Spleen (tissue), 13 donors: ENCODE measurements at places on chromosomes 7 and 10. TPM values are rescaled to one million over a fixed set of nuclear protein-coding genes. Genes with fewer than 3 reads are reported as not detected.

DNA sequence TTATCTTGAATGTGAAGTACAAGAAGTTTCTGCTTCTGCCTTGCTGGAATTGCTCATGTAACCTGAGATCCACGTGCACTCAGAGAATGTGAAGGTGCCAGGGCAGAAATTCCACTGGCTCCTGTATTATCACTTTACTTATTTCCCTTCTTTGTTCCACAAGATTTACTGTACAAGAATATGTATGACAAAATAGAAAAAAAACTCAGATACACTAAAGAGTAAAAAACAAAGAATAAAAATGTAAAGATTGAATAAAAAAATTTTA is 43.0 kb downstream of the PLCE1 start:
- no peak overlapping the region for H3K4me3 ChIP-seq
- no peak overlapping the region for H3K27ac ChIP-seq
- no peaks in the 10 kb centered on the region for H3K36me3 ChIP-seq
- H3K27me3 ChIP-seq = no peaks in the 10 kb centered on the region
- no peak for DNase-seq
- no peaks in the 10 kb centered on the region for H3K4me1 ChIP-seq

- no peak overlapping the region for H3K27ac ChIP-seq
- no peak for DNase-seq
- H3K4me1 ChIP-seq = no peaks in the 10 kb centered on the region
Measured at GRCh38 chr10:5338010-5338409, 26.8 kb upstream of the UCN3 start.

- H3K4me3 ChIP-seq = no peak overlapping the region
- H3K36me3 ChIP-seq = no peaks in the 10 kb centered on the region
- no peaks in the 10 kb centered on the region for H3K4me1 ChIP-seq
Measured at GRCh38 chr7:40757109-40757508, 622.3 kb downstream of the SUGCT start.

DNA sequence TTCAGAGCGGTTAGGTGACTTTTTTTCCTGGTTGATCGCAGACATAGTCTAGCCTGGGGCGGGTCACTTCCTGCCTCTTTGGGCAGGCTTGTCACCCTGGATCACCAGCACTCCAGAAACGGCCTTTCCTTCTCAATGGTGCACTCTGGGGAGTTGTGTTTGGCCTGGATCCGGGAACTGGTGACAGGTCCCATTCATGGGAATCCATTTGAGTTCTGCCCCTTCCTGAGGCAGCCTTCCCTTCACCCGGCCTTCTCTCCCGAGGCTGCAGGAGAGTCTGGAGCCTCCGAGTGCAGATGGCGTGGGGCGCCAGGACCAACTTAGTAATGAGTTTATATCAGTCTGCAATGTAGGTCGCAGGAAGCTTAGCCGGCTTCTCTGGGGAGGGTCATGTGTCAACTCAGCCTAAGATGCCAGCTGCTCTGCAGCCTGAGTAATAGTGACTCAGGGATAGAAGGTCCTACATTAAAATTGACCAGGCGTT is 54.2 kb downstream of the TACR2 start:
- no peak overlapping the region for H3K27ac ChIP-seq
- peaks cover 13% of the 10 kb centered on the region for H3K4me1 ChIP-seq
- H3K36me3 ChIP-seq = peaks cover 79% of the 10 kb centered on the region

GRCh38 chr7:148020679-148021078 is 569.9 kb upstream of the C7orf33 start:
- H3K27ac ChIP-seq = no peak overlapping the region
- no peaks in the 10 kb centered on the region for H3K36me3 ChIP-seq
- H3K4me3 ChIP-seq = no peak overlapping the region
- no peak for DNase-seq
- H3K4me1 ChIP-seq = no peaks in the 10 kb centered on the region

DNA sequence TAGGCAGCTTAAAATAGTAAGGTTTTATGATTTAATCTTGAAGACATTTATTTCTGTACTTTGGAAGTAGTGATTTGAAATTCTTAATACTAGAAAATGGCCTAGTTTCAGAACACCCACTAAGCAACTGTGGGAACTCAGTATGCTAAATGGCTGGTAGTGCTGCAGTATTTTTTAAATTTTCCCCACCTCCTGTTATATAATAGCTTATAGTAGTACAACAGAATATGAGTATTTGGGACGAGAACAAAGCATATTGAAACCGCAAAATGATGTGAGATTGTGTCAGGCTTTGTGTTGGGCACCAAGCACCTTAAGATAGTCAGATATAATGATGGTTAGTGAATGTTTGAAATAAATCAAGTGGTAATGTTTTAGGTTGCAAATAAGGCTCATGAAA is 8.1 kb downstream of the SHOC2 start:
- H3K4me1 ChIP-seq = peaks cover 100% of the 10 kb centered on the region
- H3K4me3 ChIP-seq = no peak overlapping the region
- no peaks in the 10 kb centered on the region for H3K27me3 ChIP-seq
- no peak for DNase-seq
- H3K27ac ChIP-seq = no peak overlapping the region

DNA sequence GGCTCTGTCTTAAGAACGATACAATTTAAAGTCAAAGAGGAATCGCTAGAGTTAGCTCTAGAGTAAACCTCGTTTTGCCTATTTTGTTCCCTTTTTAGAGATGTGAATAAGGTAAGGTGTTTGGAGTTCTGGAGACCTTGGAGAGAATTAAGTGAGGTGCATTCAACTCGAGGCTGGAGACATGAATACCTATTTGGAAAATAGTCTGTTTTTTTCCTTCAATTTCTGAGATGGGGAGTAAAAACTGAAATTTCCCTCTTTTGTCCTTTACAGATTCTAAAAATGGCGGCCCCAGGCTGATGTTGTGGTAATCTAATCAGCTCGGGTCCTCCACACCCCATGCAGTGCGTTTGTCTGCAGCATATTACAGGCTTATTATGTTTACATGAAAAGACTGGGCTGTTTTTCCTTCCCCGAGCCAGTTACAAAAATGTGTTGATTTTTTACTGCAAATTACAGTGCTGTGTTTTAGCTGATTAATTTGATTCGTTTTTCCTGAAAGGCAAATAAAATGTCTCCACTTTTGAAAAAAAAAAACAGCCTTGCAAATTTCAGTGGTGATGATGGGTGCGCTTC is 1.5 kb downstream of the KMT2E start:
- no peaks in the 10 kb centered on the region for H3K27me3 ChIP-seq
- DNase-seq = no peak
- H3K4me1 ChIP-seq = peaks cover 40% of the 10 kb centered on the region
- H3K36me3 ChIP-seq = no peaks in the 10 kb centered on the region
- peak overlapping the region; percentile 100 for H3K27ac ChIP-seq

GRCh38 chr10:17427666-17428350 is 26.6 kb downstream of the ST8SIA6 start:
- H3K4me1 ChIP-seq = peaks cover 37% of the 10 kb centered on the region
- H3K4me3 ChIP-seq = no peak overlapping the region
- H3K36me3 ChIP-seq = no peaks in the 10 kb centered on the region
- no peak for DNase-seq
- H3K27ac ChIP-seq = no peak overlapping the region

- no peaks in the 10 kb centered on the region for H3K27me3 ChIP-seq
- H3K36me3 ChIP-seq = no peaks in the 10 kb centered on the region
- H3K4me3 ChIP-seq = no peak overlapping the region
- H3K4me1 ChIP-seq = peaks cover 11% of the 10 kb centered on the region
- no peak for DNase-seq
Measured at GRCh38 chr7:77181734-77182133, 17.9 kb downstream of the FGL2 start.

GRCh38 chr7:7496311-7496710 is 39.4 kb downstream of the COL28A1 start:
- no peak overlapping the region for H3K27ac ChIP-seq
- H3K4me1 ChIP-seq = no peaks in the 10 kb centered on the region
- DNase-seq = no peak
- H3K4me3 ChIP-seq = no peak overlapping the region

- peaks cover 14% of the 10 kb centered on the region for H3K4me1 ChIP-seq
- no peak overlapping the region for H3K4me3 ChIP-seq
- DNase-seq = no peak
- H3K36me3 ChIP-seq = no peaks in the 10 kb centered on the region
- no peaks in the 10 kb centered on the region for H3K27me3 ChIP-seq
- H3K27ac ChIP-seq = no peak overlapping the region
Measured at GRCh38 chr10:122404576-122404975, 30.1 kb downstream of the PLEKHA1 start.

GRCh38 chr7:31083210-31083786 is 31.2 kb downstream of the ADCYAP1R1 start:
- H3K36me3 ChIP-seq = no peaks in the 10 kb centered on the region
- H3K4me1 ChIP-seq = peaks cover 13% of the 10 kb centered on the region
- no peak overlapping the region for H3K27ac ChIP-seq

GRCh38 chr10:4633186-4633585 is 192.8 kb upstream of the AKR1E2 start:
- no peak overlapping the region for H3K27ac ChIP-seq
- H3K27me3 ChIP-seq = no peaks in the 10 kb centered on the region
- H3K4me1 ChIP-seq = no peaks in the 10 kb centered on the region
- no peaks in the 10 kb centered on the region for H3K36me3 ChIP-seq

GRCh38 chr10:114855776-114856543 is 34.4 kb downstream of the FHIP2A start:
- peaks cover 100% of the 10 kb centered on the region for H3K36me3 ChIP-seq
- no peak for DNase-seq
- no peak overlapping the region for H3K27ac ChIP-seq
- H3K4me1 ChIP-seq = no peaks in the 10 kb centered on the region
- no peak overlapping the region for H3K4me3 ChIP-seq

GRCh38 chr10:17092986-17093803 is 36.4 kb downstream of the CUBN start:
- no peak for DNase-seq
- H3K36me3 ChIP-seq = no peaks in the 10 kb centered on the region
- no peak overlapping the region for H3K4me3 ChIP-seq
- no peaks in the 10 kb centered on the region for H3K27me3 ChIP-seq
- no peak overlapping the region for H3K27ac ChIP-seq

- H3K36me3 ChIP-seq = no peaks in the 10 kb centered on the region
- H3K4me3 ChIP-seq = peak overlapping the region; percentile 32
- peaks cover 3% of the 10 kb centered on the region for H3K4me1 ChIP-seq
- DNase-seq = peak; percentile 87
Measured at GRCh38 chr7:101990811-101991418, 173.5 kb downstream of the CUX1 start.

GRCh38 chr7:112877691-112878460 is 87.7 kb upstream of the TMEM168 start:
- DNase-seq = no peak
- no peak overlapping the region for H3K4me3 ChIP-seq
- H3K4me1 ChIP-seq = peaks cover 34% of the 10 kb centered on the region
- H3K36me3 ChIP-seq = no peaks in the 10 kb centered on the region
- H3K27ac ChIP-seq = peak overlapping the region; percentile 41

DNA sequence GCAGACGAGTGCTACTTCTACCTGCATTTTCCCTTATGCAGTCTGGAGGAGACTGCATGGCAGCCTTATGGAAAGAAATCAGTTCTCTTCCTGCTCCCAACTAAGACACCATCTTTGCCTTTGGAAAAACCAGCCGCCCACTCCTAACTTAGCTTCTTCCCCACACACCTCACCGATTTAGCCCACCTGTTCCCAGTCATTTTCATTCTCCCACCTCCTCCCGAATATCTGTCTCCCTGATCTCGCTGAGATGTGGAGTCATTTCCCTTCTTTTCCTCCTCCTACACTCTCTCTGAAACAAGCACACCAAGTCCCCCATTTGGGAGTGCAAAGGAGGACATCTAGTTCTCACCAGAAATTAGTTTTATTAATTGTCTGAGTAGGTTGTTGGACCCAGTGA is 35.2 kb upstream of the JCAD start:
- no peak for DNase-seq
- no peaks in the 10 kb centered on the region for H3K4me1 ChIP-seq
- H3K36me3 ChIP-seq = no peaks in the 10 kb centered on the region
- no peaks in the 10 kb centered on the region for H3K27me3 ChIP-seq
- H3K4me3 ChIP-seq = no peak overlapping the region

GRCh38 chr7:101865031-101865430 is 47.6 kb downstream of the CUX1 start:
- no peak for DNase-seq
- H3K4me1 ChIP-seq = no peaks in the 10 kb centered on the region

- peak; percentile 22 for DNase-seq
- no peaks in the 10 kb centered on the region for H3K27me3 ChIP-seq
- H3K27ac ChIP-seq = no peak overlapping the region
- no peak overlapping the region for H3K4me3 ChIP-seq
- no peaks in the 10 kb centered on the region for H3K36me3 ChIP-seq
Measured at GRCh38 chr7:130364451-130364850, 15.8 kb upstream of the CPA1 start.

DNA sequence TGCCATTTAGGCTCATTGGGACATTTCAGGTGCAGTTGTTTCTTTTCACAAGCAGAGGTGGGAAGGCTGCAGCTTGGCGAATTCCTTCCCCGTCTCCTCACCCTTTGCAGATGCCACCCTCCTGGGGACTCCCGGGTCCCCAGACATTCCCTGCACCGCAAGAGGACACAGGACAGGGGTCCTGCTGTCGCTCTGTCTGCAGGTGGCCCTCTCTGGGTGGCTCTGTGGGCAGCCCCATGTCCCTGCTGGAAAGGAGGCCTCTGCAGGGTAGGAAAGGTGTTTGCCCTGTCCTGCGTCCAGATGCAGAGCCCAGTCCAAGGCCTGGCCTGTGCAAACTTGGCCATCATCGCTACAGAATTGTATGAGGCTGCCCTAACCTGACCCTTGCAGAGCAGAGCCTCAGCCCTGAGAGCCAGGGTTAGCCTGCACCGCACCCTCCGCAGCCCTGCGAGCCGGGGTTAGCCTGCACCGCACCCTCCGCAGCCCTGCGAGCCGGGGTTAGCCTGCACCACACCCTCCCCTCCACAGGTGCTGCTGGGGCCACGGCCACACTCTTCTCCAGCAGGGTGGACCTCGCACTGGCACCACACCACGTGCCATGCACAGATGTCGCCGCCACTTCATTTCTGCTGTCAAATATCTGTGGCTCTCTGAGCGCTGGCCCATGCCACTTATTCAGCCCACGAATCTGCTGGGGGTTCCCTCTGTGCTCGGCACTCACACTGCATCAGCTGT is 61.0 kb downstream of the CFAP46 start:
- H3K36me3 ChIP-seq = no peaks in the 10 kb centered on the region
- DNase-seq = peak; percentile 61
- peaks cover 70% of the 10 kb centered on the region for H3K27me3 ChIP-seq
- H3K4me3 ChIP-seq = no peak overlapping the region

DNA sequence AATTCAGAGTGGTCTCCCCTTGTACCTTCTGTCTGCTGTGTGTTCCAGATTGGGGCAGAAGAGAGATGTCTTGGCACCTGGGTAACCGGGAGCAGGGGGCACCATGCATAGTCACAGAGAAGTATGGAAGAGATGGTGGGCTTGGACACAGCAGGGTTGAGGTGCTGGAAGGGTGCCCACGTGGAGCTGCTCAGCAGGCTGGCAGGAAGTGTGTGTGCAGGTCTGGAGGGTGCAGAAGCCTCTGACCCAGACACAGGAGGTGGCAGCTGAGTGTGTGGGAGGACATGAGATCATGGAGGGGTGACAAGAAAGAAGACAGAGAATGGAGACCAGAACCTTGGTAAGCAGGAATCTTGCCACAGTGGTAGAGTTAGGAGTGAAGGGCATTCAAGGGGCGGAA is 42.3 kb upstream of the DUSP5 start:
- H3K4me3 ChIP-seq = no peak overlapping the region
- peak; percentile 61 for DNase-seq
- H3K36me3 ChIP-seq = no peaks in the 10 kb centered on the region
- H3K27ac ChIP-seq = no peak overlapping the region
- peaks cover 35% of the 10 kb centered on the region for H3K4me1 ChIP-seq

The FOXI2 gene
- total RNA-seq = 1.4 TPM

The ADAM12 gene
- 1.6 TPM for total RNA-seq

The ADIRF gene
- total RNA-seq = 37.1 TPM

The GLI3 gene
- total RNA-seq = 6.1 TPM

The DKK1 gene
- 1.4 TPM for total RNA-seq

The NOS3 gene
- total RNA-seq = 211 TPM

The SUGCT gene
- 3.0 TPM for total RNA-seq

The CDK14 gene
- 73.5 TPM for total RNA-seq

The PAX4 gene
- not detected for total RNA-seq

The C10orf143 gene
- total RNA-seq = 5.2 TPM
